ENCODE measurements at places on chromosomes 16 and 17.
A peak's percentile ranks its signal among the peaks of the same experiment; 100 is the strongest.

DNA sequence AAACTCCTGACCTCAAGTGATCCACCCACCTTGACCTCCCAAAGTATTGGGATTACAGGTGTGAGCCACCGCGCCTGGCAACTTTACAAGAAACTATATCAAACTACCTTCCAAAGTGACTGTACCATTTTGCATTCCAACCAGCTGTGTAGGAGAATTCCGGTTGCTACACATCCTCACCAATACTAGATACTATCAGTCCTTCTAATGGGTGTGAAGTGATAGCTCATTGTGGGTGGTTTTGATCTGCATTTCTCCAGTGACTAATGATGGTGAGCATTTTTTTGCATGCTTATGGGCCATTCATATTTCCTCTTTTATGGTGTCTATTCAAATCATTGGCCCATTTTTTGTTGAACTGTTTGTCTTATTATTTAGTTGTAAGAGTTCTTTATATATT, 37.7 kb downstream of the SCNN1B start:
- DNase-seq: no peak

DNA sequence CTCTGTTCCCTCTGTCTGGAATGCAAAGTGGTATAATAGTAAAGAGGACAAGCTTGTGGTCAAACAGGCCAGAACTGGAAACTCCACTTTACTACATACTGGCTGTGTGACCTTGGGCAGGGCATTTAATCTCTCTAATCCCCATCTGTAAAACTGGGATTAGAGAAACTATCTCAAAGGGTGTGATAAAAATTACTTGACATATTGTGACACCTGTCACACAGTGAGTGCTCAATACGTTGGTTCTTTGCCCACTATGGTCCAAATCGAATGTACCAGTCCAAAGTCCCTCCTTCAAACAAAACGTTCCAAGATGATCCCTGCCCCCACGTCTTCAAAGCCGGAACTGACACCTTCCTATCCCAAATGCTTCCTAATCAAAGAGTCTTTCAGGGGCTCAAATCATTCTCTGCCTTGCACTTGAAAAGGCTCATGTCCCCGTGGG, 734 bp downstream of the PGAP3 start:
- no peak for DNase-seq

DNA sequence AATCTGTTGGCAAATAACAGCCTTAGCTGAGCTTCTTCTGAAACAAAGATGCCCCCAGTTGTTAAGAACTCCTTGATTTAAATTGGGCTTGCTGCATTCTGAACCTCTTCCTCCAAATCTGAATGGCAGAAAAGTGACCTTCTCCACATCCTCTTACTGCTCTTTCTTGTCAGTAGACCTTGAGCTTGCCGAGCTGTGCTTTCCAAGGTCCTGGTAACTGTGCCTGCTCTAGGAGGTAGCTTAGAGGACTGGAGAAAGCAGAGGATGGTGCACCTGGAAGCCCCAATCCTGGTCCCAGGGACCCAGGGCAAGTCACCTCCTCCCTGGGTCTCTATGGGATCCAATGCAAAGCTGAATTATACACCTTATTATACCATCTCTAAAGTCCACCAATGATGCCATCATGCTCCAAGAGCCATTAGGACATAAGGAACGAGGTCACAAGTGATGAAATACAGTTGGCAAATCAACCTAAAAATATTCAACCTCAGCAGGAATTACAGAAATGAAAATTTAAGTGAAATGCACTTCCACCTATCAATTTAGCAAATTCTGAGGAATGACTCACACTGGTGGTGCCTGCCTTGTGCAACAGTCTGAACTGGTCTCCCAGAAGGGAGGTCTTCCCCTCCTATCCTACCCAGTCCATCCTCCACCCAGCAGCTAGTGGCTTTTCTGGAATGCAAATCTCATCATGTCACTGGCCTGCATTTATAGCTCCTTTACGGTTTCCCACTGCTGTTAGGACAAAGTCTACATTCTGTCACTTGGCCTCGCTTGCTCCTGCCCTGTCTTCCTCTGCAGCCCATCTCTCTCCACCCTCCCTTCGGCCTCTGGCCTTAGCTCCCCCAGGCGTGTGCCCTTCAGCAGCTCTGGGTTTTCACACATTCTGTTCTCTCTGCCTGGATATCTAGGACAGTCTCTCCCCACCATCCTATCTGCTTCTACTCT, 36.6 kb downstream of the TOM1L2 start:
- no peak for DNase-seq

GRCh38 chr16:1455190-1456171, 11.1 kb upstream of the CCDC154 start:
- no peak for DNase-seq

- no peak for DNase-seq
Measured at GRCh38 chr16:81448154-81449131, 3.8 kb downstream of the CMIP start.

DNA sequence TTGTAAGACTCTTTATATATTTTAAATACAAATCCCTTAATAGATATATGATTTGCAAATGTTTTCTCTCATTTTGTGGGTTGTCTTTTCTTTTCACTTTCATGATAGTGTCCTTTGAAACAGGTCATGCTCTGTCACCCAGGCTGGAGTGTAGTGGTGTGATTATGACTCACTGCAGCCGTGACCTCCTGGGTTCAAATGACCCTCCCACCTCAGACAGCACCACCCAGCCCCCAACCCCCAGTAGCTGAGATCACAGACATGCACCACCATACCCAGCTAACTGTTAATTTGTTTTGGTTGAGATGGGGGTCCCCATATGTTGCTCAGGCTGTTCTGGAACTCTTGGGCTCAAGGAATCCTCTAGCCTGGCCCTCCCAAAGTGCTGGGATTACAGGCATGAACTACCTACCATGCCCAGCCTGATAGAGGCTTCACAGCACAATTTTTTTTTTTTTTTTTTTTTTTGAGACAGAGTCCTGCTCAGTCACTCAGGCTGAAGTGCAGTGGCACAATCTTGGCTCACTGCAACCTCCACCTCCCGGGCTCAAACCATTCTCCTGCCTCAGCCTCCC, 18.5 kb upstream of the TMIGD1 start:
- DNase-seq: no peak

GRCh38 chr16:2985462-2985861, 5.2 kb upstream of the PKMYT1 start:
- no peak for DNase-seq

- no peak for DNase-seq
Measured at GRCh38 chr16:50796829-50797228, 54.9 kb downstream of the CYLD start.

DNA sequence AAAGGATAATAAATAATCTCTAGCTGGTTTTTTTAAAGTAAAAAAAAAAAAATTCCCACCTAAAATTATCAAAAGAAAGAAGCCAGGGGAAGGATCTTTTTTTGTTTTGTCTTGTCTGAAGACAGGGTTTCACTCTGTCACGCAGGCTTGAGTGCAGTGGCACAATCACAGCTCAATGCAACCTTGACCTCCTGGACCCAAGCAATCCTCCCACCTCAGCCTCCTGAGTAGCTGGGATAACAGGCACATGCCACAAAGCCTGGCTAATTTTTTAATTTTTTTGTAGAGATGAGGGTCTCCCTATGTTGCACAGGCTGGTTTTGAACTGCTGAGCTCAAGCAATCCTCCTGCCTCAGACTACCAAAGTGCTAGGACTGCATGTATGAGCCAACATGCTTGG, 78.4 kb upstream of the STAC2 start:
- DNase-seq: no peak

- no peak for DNase-seq
Measured at GRCh38 chr17:78498848-78499247, 78.3 kb downstream of the DNAH17 start.

DNA sequence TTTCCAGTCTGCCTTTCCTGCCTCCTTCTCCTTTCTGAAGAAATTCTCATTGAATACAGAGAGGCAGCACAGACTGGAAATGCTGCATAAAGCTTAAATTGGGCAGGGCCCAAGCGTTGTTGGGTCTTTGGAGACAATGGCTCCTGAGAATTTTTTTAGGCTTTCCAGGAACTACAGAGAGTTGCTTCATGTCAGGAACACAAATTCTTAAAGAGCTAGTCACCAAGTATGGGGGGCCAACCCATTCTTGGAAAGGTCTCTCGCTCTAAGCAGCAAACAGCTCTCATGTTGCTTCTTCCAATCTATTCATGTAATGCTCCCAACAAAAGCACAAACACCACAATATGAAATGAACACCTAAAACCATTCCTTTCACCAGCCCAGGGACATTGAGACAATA, 6.9 kb downstream of the HNF1B start:
- no peak for DNase-seq

DNA sequence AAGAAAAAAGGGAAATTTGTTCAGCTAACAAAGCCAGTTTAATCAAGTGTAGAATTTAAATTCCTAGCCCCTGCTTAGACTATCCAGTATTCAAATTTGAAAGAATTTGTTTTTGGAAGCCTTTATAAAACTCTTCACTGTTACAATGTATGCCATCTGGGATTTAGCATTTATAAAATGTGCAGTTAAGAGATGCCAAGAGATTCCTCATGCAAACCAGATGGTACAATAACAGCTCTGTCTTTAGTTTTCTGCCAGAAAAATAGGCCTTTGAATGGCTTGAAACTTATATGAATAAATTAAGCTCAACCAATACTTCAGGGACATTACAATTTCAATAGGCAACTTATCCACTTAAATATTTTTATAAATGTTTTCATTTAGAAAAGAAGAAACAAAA, 6.8 kb upstream of the ANKS4B start:
- DNase-seq: no peak

GRCh38 chr17:8117980-8118768, at the start of gene ALOXE3:
TSS of gene ALOXE3 (minus strand) at chr17:8118514. CDS start at chr17:8117990, 524 bp downstream.
- DNase-seq: no peak

DNA sequence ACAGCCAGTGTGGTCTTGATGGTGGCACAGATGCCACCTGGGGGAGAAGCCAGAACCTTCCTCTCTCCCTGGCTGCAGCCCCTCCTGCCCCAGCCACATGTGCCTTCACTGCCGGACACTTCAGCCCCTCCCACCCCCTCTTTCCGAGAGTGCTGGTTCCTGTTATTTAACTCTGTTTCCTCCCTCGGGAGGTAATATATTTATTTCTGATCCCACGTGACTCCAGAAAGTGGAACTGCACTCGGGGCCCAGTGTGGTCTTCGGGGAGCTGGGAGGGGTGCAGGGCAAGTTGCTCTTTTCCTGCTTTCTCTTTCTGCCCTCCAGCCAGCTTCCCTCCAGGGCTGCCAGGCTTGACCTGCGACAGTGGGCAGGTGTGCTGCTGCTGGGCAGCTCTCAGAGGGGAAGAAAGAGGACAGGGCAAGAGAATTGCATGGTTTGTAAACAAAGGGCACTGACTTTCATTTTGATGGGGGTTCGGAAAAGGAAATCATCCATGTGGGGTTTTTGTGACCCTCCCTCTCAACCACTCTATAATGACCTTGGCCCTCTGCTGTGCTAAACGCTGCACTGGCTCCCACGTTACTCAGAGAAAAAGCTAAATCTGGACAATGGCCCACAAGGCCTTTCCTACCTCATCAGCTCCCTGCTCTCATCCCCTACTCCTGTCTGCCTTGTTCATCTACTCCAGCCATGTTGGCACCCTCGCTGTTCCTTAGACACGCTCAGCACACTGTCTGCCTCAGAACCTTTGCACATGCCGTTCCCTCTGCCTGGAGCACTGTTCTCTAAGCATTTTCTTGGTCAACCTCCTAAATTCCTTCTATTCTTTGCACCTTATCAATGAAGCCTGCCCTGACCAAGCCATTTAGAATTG, 8.2 kb upstream of the CIITA start:
- peak; percentile 41 for DNase-seq

DNA sequence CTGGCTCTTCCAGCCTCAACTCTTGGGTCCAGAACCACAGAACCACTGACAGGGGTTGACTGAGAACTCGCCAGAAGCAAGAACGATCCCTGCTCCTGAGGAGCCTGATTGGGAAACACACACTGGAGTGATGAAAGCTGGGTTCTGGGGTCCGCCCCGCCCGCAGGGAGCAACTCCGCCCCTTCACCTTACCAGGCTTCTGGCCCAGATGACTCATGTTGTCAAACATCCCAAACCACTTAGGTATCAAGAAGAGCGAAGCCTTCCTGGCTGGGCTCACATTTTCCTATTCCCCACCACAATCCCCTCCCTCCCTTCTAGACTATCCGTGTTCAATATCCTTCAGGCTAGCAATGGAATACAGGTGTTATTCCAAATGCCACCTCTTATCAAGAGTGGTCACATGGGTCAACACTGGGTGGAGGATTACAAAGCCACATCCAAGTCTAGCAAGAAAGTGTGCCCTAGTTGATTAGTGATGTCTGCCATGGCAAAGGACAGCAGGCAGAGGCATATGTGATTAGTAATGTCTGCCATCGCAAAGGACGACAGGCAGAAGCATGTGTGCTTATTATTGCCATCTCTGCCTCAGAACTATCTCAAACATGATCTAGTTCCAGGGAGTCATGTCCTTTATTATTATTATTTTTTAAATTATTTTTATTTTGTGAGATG, 70.5 kb downstream of the TIMM22 start:
- no peak for DNase-seq

GRCh38 chr17:63578027-63578768, 22.5 kb upstream of the TACO1 start:
- no peak for DNase-seq

DNA sequence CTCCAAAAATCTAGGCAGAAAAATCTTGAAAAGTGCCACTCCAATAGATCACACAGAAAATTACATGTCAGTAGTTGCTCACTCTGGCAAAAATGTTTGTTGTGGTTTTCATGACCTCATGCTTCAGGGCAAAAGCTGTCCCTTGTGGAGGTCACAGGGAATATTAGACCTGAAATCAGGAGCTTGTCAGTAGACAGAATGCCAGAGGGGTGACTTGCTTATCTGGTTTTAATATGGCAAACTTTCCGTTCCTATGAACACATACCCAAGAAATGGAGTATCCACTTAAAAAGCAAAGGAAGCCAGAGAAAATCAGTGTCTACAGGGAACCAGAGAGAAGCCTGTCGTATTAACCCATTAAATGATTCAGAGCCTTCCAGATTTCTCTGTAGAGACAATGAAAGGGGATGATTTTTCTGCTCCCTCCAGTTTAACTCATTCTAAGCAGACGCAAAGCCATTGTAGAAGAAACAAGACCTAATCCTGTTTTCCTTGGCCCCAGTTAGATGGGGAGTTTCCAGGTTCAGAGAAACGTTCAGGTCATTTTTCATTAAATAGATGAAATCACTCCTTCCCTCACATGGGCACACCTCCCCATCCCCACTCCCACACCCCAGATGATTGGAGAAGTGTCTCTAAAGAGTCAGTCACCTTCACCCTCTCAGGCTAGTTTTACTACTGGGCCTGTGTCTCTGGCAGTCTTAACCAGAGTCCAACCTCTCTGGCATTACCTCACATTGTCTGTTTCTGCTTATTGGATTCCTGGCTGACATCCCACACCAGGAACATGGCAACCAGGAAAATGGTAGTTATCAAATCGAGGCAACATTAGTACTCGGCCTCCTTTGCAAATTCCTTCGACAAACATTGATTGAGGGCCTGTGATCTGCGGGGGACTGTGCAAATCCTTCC, 6.0 kb downstream of the SOX9 start:
- DNase-seq: no peak

DNA sequence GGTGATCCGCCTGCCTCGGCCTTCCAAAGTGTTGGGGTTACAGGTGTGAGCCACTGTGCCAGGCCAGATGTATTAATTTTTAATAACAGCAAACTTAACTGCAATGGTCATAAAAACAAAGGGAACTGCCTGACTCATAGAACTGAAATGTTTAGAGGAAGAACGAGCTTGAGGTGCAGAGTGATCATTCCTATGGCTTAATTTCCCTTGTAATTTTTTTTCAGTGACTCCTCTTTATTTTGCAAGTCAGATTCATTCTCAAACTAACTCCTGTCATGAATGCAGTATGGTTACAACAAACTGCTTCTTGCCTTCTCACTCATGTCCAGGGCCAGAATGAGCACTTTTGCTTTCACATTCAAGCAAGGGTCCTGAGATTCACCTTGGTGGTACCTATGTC, 231.3 kb downstream of the HAPSTR1 start:
- no peak for DNase-seq

- DNase-seq: no peak
Measured at GRCh38 chr16:56614549-56614991, 6.2 kb downstream of the MT2A start.
